IgD-negative memory B cell (primary cell): ENCODE measurements at places on chromosomes 13 and 19. TPM values are rescaled to one million over a fixed set of nuclear protein-coding genes. Genes with fewer than 3 reads are reported as not detected.

The PEAK3 gene
- 0.26 TPM for polyA plus RNA-seq

The FBXO17 gene
- not detected for polyA plus RNA-seq

The LAIR1 gene
- 59.1 TPM for polyA plus RNA-seq

The KLK12 gene
- polyA plus RNA-seq, result not detected

The RCBTB1 gene
- polyA plus RNA-seq, result 8.5 TPM

The SIRT6 gene
- polyA plus RNA-seq, result 4.8 TPM

The CAPN12 gene
- polyA plus RNA-seq, result 31.6 TPM

The SBSN gene
- not detected for polyA plus RNA-seq
